Ureter (tissue), 1 donor: ENCODE measurements at places on chromosomes 16 and 17. TPM values are rescaled to one million over a fixed set of nuclear protein-coding genes. Genes with fewer than 3 reads are reported as not detected.

EFCAB13 gene
- total RNA-seq = 15.4 TPM

DNA sequence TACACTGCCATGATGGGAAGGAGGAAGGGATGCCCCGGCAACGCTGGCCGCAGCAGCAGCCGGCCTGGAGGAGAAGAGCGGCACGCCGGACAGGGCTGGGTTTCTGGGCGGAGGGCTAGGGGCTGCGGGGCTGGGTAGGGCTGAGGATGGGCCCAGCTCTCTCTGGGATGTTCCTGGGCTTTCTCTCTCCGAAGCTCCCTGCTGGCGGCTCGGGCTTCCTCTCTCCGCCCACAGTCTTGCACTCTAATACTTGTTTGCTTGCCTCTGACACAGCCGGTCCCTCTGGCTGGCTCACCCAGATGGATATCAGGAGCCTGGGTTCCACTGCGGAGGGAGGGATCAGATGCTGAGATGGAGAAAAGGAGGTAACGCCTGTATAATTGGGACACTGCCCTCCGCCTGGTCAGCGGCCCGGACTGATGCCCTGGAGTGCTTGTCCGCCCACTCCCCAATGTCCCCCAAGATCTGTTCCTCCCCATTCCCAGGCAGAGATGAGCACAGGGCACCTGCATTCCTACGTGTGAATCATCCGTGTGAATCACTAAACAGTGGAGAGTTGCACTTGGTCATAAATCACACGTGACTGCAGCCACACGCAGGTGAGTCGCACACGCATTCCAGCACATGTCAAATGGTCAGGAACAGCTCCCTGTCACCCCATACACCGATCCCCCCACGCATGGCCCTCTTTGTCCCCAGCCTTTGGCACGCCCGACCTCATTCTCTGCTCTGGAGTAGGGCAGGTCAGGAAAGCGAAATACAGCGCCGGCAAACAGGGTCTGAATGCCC is at the start of gene ALOXE3:
ALOXE3 (minus strand) TSS at position 535 of the 789 bp plus-strand sequence; CDS start at position 11, 524 bp downstream.
- DNase-seq = peak; percentile 77

GRCh38 chr17:82400830-82401229 is 17.3 kb upstream of the HEXD start:
- DNase-seq = no peak

DNA sequence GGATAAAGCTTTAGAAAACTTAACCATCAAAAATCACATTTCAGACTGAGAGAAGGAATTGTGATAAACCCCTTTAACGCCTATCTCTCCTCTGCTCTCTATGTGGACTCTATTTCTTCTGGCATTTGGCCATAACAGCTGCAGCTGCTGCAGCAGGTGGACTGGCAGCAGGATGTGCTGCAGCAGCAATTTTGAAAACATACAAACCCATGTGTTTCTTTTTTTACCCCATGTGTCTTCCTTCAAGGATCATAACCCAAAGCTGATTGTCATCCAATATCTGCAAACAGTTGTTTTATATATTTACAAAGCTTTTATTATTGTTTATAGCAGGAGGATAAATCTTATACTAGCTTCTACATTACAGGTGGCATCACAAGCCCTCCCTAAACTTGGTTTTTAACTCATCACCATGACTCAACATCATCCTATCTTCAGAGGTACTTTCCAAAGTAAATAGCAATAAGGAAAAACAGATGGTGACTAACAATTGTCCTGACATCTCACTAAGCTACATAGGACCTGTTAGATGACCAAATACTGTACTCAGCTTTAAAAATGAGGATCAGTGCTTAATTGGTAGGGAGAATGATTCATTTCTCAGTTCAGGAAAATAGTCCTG is 14.5 kb upstream of the KRTAP9-2 start:
- no peak for DNase-seq

- peak; percentile 62 for DNase-seq
These were observed 23.9 kb downstream of the PHB1 start for GRCh38 chr17:49390548-49391324.

CASKIN1 gene
- total RNA-seq = 0.05 TPM

- DNase-seq = no peak
These were observed 32.1 kb upstream of the CDH3 start for GRCh38 chr16:68612996-68613395.

DNA sequence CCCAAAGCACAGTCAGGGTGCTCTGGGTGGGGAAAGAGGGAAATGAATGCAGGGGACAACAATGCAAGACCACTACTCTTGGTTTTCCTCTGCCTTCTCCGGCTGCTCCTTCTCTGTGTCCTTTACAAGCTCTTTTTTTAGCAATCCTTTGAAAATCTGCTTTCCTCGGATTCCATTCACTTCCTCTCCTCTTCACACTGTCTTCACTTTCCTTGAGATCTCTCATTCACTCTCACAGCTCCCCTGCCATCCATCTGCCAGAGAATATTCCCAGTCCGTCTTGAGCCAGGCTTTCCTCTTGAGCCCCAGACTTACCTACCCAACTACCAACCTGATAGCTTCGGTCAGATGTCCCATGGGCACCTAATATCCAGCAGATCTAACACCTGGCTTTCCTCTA is 11.0 kb upstream of the SPOP start:
- DNase-seq = no peak

- DNase-seq = no peak
These were observed 1.4 kb downstream of the MRPS7 start for GRCh38 chr17:75263055-75263454.

GRCh38 chr17:82983510-82984248 is 95.7 kb upstream of the METRNL start:
- DNase-seq = no peak

ODAD4 gene
- total RNA-seq = 0.75 TPM

DNA sequence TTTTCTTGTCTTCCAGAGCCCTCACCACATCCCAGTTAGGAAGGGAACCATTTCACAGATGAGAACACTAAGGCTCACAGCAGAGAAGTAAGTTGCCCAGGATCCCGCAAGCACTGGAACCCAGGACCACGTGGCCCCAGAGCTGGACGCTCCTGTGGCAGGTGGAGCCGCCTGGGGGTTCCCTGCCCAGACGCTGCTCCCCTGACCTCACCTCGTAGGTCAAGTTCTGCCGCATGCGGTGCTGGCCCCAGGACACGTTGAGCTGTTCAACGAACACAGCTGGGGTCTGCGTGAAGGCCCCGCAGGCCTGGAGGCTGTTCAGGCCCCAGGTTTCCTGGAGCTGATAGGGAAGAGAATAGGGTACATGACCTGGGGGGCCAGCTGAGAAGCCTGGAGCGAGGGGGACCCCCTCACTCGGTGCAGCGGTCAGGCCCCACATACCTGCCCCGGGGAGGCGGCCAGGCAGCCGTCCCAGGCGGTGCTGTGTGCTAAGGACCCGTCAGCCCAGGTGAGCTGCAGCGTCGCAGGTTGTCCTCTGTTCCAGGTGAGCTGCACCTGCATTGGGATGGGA is 54.1 kb downstream of the RMI2 start:
- no peak for DNase-seq

DNA sequence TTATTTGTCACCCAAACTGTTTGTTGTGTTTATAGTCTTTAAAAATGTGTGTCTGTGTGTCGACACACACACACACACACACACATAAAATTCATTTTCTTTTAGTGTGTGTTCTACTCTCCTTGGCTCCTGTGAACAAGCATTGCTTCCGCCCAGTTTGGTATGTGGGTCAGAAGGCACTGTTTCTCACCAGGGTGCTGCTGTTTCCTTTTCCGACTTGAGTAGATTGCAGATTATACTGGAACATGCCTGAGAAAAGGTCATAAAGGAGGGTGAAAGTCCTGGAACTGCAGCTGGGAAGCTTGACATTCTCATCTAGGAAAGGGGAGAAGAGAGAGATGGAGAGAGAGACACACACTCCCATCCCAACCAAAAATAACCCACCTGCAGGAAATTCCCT is 330.3 kb downstream of the BCAS3 start:
- no peak for DNase-seq

HAS3 gene
- total RNA-seq = 58.9 TPM

ARL6IP1 gene
- 97.6 TPM for total RNA-seq

GRCh38 chr16:89344846-89345611 is 127.5 kb downstream of the ZNF778 start:
- DNase-seq = no peak

CDRT15L2 gene
- not detected for total RNA-seq

DNA sequence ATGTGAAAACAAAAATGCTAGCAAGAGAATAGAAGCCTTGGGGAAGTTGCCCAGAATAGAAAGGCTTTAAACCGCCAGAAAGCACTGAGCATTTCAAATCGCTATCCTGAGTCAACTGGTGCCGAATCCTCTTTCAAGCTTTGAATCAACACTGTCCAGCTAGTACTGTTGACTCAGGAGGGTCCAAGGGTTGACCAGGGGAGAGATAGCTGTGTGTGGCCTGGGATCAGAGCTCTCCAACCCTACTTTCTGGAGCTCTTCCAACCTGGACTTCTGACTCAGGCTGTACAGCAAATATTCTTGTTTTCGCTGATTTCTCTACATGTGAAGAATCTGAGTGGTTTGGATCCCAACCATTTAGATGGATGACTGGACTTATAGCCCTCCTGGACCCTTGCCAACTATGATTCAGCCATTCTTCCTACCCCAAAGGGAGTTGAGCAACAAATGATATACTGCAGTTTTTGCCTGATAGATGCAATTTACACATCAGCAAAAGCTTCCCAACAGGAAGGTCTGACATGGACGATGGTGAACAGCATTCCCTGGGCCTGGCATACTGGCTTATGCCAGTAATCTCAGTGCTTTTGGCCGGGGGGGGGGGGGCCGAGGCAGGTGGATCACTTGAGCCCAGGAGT is 154.0 kb upstream of the SDK2 start:
- no peak for DNase-seq

GINS2 gene
- total RNA-seq = 2.6 TPM

ST6GALNAC1 gene
- 11.3 TPM for total RNA-seq

- no peak for DNase-seq
These were observed 26.5 kb downstream of the ASIC2 start for GRCh38 chr17:33266611-33267010.

DNA sequence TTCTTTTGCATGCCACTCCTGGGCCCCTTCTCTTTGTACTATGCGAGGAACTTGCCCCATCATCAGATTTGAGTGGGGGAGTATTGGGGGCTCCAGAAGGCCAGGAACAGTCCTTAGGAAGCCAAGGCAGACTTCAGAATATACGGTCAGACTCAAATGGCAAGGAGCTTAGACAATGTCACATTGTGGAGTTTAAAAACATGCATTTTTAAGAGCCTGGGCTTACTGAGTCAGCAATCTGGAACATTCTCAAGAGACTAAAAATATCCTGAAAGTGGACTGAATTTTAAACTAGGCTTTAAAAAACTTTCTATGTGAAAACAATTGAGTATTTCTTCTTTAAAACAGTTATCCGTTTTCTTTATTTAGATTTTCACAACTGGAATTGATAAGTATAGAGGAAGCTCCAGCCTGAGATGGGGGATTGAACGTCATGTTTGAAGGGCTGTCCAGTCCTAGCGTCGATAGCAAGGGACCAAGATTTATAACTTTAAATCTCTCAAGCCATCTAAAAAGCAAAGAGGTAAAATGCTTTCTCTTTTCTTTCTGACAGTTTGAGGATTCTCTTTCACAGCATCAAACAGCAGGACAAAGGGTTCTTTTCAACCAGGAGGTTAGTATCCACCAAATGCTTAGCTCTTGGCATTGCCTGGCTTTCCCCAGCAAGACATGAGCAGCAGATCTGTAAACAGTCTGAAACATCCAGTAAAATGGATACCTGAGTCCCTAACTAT is 45.8 kb upstream of the CDRT4 start:
- no peak for DNase-seq

DNA sequence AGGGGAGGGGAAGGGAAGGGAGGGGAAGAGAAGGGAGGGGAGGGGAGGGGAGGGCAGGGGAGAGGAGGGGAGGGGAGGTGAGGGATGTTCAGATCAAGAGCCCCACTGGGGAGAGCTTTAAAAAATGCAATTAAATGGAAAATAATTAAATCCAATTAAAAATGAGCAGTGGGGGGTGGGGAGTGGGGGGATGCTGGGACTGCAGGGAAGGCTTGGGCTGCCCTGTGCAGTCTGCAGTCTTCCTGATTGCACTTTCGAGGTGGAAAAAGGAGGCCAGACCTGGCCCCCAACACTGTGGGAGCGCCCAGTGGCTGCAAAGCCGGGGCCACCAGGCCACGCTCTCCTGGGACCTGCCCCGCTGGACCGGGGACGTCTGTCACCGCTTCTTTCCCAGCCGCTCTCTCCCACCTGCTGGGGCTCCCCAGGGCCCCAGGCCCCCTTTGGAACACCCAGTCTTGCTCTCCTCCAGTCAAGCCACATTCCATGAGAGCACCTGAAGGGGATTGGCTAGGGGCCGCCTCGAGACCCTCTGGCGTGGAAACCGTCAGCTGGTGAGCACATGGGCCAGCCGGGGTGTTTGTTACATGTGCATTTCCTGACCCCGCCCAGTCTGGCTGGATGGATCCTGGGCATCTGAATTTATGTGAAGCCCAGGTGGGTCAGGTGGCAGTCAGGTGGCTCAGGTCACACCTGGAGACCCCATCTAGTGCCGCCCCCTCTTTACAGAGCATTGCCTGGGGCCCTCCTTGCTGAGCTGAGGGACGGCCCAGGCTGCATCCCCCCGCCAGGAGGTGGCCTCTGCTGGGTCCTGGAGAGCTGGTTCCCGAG is 37.6 kb upstream of the CBFA2T3 start:
- no peak for DNase-seq

GRCh38 chr17:21127509-21128077 is 829 bp downstream of the DHRS7B start:
- DNase-seq = no peak

NPIPA5 gene
- 15.6 TPM for total RNA-seq

GRCh38 chr17:6894206-6894528 is 62.6 kb upstream of the TEKT1 start:
- DNase-seq = no peak

CACNG5 gene
- total RNA-seq = not detected

DNA sequence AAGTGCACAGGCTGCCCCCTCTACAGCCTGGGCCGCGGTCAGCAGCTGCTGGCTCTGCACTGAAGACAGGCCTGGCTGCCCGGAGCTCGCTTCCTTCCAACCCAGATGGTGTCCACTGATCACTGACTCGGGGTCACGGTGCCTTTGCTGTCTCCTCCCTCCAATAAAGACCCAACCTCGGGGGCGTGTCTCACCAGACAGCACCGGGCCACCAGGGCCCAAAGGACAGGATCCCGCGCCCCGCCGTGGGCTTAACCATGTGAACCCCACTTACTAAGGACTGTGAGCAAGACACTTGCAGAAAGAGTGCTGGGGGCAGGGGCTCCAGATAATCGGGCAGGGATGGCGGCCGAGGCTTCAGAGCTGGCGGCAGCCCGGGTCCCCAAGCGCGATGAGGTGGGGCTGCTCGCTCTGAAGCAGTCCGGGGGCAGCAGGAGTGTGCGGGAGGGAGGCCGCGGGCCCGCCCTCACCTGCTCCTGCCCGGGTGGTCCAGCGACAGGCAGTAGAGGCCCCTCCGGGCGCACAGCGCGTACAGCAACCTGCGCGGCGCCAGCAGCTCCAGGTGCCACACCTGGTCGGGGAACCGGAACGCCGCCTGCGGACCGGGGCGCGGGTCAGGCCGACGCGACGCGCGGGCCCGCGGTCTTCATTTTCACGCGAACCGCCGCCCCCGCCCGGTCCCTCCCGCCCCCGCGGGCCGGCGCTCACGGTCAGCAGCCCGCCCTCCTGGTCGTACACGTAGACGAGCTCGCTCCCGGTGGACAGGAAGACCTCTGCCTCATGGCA is 502 bp downstream of the FAAP100 start:
- DNase-seq = no peak
